NCI-H524 treated with DMSO at 0.1 percent for 48 hours (cell line): ENCODE measurements at places on chromosomes 13 and 19.
A peak's percentile ranks its signal among the peaks of the same experiment; 100 is the strongest.

GRCh38 chr19:17889609-17890214, 18.0 kb downstream of the SLC5A5 start:
- DNase-seq = no peak

DNA sequence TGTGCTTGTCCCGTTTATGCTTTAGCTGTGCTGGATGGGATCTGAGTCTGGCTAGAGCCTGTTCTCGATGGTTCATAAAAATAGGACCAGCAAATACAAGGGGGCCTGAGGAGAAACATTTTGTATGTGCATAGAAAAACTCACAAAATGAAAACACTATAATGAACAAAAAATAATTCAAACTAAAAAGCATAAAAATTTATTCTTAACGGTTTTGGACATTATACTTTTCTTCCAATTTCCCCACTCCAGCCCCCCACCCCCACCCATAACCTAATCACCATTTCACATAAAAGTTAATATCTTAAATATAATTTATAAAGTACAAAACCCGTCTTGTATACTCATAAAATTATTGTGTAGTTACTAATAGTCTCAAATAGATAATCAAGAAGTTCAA, 93.7 kb downstream of the MYCBP2 start:
- no peak for DNase-seq

DNA sequence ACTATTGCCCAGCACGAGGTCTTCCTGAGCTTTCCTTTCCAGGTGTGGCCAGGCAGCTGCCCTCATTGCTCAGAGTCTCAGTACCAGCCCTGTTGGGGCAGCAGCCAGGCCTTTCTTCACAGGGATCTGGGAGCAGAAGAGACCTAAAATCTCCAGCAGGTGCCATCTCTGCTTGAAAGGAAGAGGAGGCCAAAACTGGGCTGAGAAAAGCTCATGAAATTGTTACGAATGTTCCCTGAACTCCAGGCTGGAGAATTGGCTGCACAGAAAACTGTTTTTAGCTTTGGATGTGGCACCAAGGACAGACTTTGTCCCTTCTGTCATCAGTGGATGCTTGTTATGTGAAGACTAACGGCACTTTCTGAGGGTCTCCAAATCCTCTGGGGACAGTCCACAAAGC, 8.7 kb upstream of the PEPD start:
- no peak for DNase-seq

GRCh38 chr19:29379257-29380021, 146.4 kb upstream of the VSTM2B start:
- no peak for DNase-seq

- DNase-seq = no peak
Observed at GRCh38 chr13:59770451-59770850, 393.3 kb downstream of the DIAPH3 start.

GRCh38 chr19:49403404-49404187, 15.5 kb downstream of the KASH5 start:
- peak; percentile 99 for DNase-seq

- DNase-seq = no peak
Observed at GRCh38 chr13:74978591-74978990, 503.4 kb downstream of the TBC1D4 start.

DNA sequence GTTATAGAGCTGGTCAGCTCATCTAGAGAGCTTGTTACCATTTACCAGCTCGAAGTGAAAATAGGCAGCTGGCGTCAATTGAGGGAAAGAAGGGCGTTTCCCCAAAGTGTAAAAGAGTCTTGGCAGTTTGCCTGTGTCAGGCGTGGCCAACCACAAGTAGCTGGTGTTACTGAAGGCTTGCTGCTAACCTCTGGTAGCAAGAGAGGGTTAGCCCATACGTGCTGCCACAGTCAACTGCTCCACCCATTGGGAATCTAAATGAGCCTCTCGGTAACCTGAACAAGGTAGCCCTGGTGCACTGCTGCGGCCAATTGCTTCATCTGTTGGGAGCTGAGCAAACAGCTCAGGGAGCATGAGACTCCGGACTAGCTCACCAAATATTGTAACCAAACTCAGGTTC, 314.9 kb upstream of the SLITRK5 start:
- DNase-seq = no peak

DNA sequence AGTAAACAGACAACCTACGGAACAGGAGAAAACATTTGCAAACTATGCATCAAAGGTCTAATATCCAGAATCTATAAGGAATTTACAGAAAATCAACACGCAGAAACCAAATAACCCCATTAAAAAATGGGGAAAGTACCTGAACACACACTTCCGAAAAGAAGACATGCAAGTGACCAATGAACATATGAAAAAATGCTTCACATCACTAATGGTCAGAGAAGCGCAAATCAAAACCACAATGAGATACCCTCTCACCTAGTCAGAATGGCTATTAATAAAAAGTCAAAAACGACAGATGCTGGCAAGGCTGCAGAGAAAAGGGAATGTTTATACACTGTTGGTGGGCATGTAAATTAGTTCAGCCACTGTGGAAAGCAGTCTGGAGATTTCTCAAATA, 29.5 kb downstream of the SLC25A15 start:
- DNase-seq = no peak

DNA sequence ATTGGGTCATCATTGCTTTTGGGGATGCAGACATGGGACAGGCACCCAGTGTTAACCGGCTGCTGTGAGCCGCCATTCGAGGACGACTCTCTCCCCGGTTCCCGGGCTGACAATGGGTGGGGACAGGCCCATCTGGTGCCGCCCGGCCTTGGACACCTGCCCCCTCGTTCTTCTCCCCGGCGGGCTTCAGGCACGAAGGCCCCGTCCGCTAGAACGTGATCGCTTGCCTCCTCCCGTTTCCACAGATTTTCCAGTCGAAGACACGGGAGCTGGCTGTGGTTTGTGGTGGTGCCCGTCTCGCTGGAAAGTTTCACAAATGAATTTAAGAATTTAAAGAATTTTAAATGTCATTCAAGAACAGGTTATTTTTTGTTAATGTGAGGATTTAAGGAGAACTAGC, 2.0 kb downstream of the PALM start:
- DNase-seq = peak; percentile 23
